NCI-H226 (cell line): ENCODE measurements at places on chromosomes 7 and 10.

DNA sequence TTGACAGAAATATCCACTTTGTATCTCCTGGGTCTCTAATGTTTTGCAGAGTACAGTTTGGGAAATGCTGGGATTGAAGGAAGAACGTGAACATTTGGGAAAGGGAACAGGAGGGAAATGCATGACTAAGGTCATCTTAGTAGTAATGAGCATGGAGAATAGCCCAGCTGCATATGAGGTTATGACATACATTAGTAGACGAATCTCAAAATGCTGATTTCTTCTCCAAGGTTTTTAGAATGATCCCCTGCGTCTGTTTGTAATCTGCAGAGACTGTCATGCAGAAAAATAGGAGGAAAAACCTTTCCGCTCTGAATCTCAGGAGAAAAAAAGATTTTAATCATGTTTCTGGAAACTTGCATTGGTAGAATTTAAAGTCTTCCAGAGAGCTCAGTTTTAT, 133.6 kb downstream of the PPP1R9A start:
- no peak for DNase-seq

DNA sequence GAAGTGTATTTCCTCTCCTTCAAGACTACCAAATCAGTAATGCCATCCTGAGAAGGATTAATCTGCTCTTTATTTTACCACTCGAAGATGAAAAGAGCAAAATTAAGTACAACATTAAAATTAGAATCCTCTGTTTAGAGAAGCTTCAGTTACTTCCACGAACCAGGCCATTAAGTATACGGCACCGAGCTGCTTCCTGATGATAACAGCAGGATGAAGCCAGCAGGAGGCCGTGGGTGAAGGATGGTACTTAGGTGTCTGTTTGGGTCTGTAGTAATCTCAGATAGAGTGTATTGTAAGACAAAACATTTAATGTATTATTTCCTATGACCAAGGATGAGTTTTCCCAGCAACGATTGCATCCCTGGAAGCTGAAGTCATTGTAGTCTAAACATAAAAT, 362.8 kb downstream of the SFMBT2 start:
- DNase-seq: no peak

- peak; percentile 83 for DNase-seq
Measured at GRCh38 chr10:77160679-77161078, 476.9 kb downstream of the KCNMA1 start.

DNA sequence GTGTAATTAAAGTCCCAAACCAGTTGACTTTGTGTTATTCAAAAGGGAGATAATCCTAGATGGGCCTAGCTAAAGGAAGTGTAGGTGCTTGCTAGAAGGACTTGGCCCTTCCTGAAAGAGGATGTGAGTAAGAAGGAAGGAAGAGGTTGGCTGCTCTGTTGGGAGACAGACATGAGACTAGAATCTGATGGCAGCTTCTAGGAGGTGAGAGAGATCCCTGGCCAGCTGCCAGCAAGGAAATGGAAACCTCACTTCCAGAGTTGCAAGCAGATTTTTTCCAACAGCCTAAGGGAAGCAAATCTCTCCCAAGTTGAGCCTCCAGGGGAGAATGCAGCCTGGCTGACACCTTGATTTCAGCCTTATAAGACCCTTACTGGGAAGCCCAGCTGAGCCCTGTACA, 368.4 kb upstream of the ZMIZ1 start:
- no peak for DNase-seq

- no peak for DNase-seq
Measured at GRCh38 chr10:74937266-74937856, 111.0 kb downstream of the KAT6B start.

- no peak for DNase-seq
Measured at GRCh38 chr7:5404421-5404826, 19.2 kb downstream of the TNRC18 start.

GRCh38 chr7:30543813-30544525, 39.3 kb upstream of the GGCT start:
- DNase-seq: no peak

DNA sequence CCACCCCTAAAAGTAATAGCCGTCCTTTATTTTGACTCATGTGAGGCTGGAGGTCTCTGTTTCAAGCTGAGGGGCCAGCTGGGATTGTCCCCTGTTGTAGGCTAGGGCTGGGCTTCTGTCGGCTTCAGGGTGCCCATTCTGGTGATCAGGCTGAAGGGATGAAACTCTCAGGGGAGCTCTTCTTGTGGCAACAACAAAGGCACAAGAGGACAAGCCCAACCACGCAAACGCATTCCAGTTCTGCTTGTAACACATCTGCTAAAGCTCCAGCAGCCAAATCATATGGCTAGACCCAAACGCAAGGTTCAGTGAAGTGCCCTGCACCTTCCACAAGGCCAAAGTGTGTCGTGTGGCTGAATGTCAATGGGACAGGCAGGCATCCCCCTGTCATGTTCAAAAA, 405.7 kb downstream of the INHBA start:
- no peak for DNase-seq

GRCh38 chr7:106071356-106071998, 40.6 kb downstream of the SYPL1 start:
- peak; percentile 9 for DNase-seq

DNA sequence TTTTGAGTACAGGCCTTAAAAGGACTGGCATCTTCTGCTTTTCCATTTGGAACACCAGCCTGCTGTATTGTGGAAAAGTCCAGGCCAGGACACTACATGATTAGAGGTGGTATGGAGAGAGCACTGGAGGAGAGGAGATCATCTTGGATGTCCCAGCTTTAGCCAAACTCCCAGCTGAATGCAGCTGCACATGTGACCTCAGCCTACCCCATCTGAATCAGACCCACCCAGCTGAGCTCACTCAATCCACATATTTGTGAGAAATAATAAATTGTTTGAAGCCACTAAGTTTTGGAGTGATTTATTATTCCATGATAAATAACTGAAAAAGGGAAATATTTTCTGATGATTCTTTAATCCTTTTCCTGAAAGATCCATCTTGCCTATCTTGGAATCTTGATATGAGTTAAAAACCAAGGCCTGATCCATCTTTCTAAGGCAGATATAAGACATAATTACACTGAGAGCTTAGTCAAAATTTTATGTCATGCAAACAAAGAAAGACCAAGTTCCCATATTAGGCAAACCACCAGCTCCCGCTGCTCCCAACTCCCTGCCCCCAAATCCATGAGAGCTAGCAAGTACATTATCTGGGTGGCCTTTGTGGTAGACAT, 55.1 kb upstream of the TRIL start:
- DNase-seq: no peak

DNA sequence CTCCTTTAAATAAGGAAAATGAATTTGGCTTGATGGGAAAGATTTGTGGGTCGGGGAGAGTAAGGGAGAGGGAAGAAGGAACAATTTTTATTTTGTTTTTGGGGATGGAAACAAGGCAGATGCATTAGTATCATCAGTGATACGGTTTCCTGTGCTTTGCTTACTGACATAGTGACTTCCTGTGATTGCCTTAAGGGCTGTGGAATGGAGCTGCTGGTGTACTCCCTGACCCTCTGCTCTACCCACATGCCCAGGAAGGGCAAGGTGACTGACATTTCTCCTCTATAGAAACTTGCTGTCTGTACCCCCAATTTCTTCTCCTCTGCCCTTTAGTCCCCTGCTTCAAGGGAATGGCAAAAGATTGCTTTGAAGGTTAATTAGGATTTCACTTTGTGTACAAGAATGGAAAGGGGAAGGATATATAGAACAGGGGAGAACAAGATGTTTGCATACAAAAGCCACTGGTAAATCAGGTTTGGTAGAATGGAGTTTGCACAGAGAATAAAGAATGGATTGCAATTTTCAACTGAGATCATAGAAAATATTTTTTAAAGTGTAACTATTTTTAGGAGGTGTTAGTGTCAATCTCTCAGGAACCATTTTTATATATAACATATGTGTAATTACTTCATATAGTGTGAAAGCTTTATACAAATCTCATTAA, 129.0 kb upstream of the AGR3 start:
- no peak for DNase-seq

DNA sequence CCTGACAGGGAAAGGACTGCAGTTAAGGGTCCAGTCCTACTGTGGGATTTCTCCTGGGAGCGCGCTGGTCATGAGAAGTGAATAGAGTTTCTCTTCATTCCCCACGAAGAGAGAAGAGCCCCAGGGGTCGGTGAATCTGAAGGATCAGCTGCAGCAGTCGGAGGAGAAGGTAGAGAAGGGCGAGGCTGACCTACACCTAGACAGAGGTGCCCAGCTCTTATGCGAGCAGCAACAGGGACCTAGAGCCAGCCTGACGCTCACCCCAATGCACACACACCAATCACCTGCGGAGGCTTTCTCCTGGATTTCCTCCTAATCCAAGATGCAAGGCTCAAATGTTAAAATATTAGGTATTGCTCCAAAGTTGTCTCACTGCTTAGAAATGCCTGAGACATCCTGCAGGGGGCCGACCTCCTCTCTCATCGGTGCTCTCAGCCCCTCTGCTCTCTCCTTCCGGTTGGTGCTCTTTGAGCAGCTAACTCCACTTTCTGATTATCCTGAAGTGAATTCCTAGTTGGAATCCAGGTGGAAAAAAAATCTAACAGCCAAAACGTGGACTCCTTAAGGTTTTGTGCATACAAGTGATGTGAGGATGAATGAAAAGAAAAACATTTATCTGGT, 176.4 kb downstream of the AHR start:
- DNase-seq: no peak

GRCh38 chr7:4561795-4562194, 120.3 kb upstream of the FOXK1 start:
- no peak for DNase-seq

DNA sequence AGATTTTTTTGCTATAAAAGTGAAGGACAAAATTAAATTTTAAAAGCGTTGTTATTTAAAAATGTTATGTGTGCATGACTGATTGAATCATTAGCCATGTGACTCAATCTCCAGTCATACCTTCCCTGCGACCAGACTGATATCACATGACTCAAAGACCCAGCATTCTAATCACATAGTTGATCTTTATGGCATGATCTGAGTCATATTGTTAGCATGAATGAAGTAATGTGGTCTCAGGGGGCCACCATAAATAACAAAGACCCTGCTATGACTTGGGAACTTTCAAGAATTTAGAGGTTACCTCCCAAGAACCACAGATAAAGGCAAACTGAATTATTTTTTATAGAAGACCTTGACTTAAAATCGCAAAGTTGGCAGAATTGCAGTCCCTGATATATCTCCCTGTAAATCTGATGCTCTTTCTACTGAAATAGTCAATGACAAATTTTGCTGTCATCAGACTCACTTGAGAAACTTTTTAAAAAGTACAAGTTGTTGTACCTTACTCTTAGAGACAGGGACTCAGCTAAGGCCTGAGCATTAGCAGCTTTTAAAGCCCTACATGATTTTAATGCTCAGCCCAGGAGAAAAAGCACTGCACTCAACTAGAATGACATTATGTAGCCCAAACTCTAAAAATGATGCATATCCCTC, 717.3 kb downstream of the XPNPEP1 start:
- DNase-seq: no peak

GRCh38 chr10:75662715-75663114, 231.3 kb downstream of the LRMDA start:
- peak; percentile 10 for DNase-seq

DNA sequence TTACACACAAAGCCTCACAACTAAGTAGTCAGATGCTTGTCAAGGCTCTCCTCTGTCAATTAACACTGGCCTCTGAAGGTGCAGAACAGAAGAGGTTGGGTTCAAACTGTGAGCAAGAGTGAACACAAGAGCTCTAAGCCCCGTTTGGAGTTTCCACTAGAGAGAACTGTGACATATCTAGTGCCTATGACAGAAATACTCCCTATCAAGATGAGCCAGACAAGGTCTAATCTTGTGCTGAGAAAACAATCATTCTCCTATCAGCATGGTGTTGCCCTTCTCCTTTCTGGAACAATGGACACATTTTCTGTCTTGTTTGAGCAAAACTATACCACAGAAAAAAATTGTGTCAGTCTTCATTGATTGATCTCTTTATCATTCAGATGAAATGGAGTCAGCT, 62.4 kb upstream of the CCDC71L start:
- DNase-seq: no peak

GRCh38 chr7:16430133-16430532, 8.8 kb upstream of the CRPPA start:
- DNase-seq: peak; percentile 51

DNA sequence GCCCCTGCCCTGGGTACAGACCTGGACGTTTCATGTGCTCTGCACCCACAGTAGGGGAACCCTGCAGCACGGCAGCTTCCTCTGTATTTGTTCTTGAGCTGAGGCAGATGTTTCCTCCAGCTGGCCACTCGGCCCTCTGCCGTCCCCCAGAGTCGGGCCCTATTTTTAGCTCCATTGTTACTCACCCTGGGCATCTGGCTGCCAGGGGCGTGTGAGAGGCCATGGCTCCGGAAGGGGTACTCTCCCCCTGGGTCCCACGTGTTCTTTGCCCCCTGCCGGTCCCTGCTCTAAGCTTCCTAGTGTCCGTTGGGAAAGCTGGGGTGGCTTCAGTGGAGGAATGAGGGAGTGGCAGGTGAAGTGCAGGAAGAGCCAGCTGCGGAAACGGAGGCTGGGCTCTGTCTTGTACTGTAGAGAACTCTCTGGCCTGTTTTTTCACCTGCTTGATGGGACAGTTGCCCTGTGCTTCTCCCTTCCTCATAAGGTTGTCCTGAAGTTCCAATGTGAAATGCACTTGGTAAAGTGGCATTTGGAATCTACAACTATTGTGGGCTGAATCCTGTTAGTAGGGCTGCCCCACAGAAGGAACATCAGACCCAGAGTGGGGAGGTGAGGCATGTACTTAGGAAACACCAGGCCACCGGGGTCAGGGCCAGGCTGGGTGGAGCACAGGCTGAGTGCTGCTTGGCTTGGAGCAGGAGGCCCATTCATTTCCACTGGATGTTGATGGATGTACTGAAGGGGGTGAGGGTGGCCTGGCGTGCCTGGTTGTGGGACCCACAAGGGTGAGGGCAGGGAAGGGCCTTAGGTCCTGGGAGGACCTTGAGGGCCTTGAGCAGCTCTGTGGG, 30.6 kb downstream of the PALD1 start:
- DNase-seq: no peak

DNA sequence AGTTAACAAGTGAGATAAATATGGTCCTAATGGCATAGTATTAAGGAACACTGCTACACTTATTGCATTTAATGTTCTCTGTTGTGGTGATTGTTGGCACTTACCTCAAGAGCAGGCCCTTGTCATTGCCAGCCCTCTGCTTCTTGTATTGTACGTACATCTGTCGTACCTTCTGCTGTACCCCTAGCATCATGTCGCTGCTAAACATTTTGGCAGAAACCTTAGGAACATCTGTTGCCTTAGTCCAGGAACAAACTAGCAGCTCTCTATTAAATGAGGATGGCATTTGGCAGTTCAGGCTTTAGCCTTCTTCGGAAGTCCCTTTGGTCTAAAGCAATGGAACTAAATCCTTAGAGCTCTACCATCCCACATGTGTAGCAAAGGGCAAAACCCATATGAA, 47.6 kb downstream of the PRKG1 start:
- no peak for DNase-seq
